ENCODE measurements at places on chromosomes 3 and 15. TPM values are rescaled to one million over a fixed set of nuclear protein-coding genes. Genes with fewer than 3 reads are reported as not detected.

The ACKR4 gene
- total RNA-seq, result 3.9 TPM

The HES1 gene
- total RNA-seq, result 43.6 TPM

The IL17RC gene
- 32.5 TPM for total RNA-seq

The HYAL3 gene
- 0.74 TPM for total RNA-seq

The ZMYND10 gene
- total RNA-seq, result 0.26 TPM

The SOX14 gene
- not detected for total RNA-seq

The ITIH1 gene
- total RNA-seq, result not detected

The DAZL gene
- total RNA-seq, result not detected

The OXTR gene
- 0.52 TPM for total RNA-seq

The NXPE3 gene
- 22.9 TPM for total RNA-seq

The PLSCR5 gene
- not detected for total RNA-seq

The ANXA2 gene
- 388 TPM for total RNA-seq

The OXSR1 gene
- total RNA-seq, result 27.2 TPM

The ELL3 gene
- total RNA-seq, result 2.6 TPM

Measured in right atrium auricular region (tissue), 2 donors.